ENCODE measurements at places on chromosomes 7 and 10.

DNA sequence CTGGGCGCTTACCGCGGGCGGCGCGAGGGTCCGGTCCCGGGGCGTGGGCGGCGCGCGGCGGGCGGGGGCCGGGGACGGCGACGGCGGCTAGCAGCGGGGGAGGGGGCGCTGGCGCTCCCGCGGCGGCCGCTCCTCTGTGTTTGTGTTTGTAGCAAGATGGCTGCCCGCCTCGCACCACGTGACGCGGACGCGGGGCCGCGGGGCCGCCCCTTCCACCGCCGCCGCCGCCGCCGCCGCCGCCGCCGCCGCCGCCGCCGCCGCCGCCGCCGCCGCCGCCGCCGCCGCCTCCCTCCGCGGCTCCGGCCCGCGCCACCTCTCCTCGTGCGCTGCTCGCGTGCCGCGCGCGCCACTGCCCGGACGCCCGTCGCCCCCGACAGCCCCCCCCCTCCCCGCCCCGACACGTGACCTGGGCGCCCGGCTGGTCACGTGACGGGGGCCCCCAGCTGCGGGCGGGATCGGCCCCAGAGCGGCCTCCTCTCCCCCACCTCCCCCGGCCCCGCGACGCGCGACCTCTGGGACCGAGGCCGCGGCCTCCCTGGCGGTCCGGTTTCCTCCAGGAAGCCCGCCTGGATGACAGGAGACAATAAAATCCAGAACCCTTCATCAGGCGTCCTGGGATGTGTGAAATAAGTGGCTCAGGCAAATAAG is at the start of gene GIGYF1:
TSS of gene GIGYF1 (minus strand) at position 153 of the 648 bp plus-strand sequence. CDS start 6,012 bp downstream, outside the sequence.
- peak; percentile 84 for DNase-seq

- DNase-seq = no peak
These were observed 167.2 kb upstream of the AKR1E2 start for GRCh38 chr10:4658777-4659176.

DNA sequence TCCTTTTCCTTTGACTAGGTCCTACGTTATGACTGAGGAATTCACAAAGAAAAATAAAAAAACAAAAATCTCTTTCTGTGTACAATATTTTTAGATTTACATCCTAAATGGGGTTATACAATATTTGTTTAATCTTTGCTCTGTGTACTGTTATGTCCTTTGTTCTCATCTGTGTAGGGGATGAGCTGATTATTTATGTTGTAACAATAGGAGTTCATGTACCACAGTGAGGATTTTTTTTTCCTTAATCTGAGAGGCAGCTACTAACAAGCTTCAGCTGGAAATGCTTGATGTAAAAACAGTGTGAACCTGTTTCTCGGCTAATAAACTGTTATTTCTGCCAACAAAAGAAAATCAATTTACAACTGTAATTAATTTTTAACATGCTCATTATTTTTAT is 58.0 kb downstream of the ORC5 start:
- no peak for DNase-seq

- DNase-seq = no peak
These were observed 103.1 kb downstream of the FAS start for GRCh38 chr10:89093728-89094127.

- DNase-seq = no peak
These were observed 33.0 kb downstream of the SH2B2 start for GRCh38 chr7:102319671-102320070.

- DNase-seq = no peak
These were observed 47.4 kb downstream of the ALOX5 start for GRCh38 chr10:45421221-45422097.

GRCh38 chr7:27590416-27590815 is 72.3 kb downstream of the HIBADH start:
- no peak for DNase-seq

GRCh38 chr7:150778738-150779301 is 21.3 kb downstream of the TMEM176B start:
- DNase-seq = peak; percentile 73

DNA sequence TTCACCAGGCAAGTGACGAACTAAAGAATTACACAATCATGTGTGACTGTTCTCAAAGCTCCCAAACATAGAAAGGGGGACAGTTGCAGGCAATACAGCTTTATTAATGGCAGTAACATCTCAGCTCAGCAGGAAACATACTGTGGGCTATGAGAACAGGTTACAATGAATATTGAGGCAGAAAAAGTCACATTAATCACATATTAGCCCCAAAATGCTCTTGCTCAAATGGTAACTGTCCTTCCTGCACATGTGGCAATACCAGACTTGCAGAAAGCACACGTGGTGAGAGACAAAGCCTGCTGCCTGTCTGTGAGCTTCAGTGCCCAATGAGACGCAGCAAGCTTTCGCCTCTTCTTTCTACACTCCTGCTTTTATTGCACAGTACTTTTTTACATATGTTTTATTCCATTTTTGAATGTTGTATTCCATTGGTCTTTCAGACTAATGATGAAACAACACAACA is 104.9 kb upstream of the ACBD5 start:
- no peak for DNase-seq

GRCh38 chr10:14200698-14201544 is 129.8 kb downstream of the FRMD4A start:
- no peak for DNase-seq

- DNase-seq = no peak
These were observed 80.5 kb upstream of the RNF32 start for GRCh38 chr7:156560075-156560474.

- DNase-seq = no peak
These were observed 86.3 kb upstream of the NPS start for GRCh38 chr10:127462643-127463295.

GRCh38 chr7:48933549-48934085 is 9.3 kb downstream of the CDC14C start:
- no peak for DNase-seq
